Fibroblast of lung (primary cell): ENCODE measurements at places on chromosomes 3 and 15. TPM values are rescaled to one million over a fixed set of nuclear protein-coding genes. Genes with fewer than 3 reads are reported as not detected.

NIT2 gene
- 10.3 and 13.4 TPM in 2 replicates for total RNA-seq

- H3K27ac ChIP-seq, result no peak overlapping the region
- H3K4me1 ChIP-seq, result peaks cover 12% of the 10 kb centered on the region
- DNase-seq, result peak; percentile 92
- H3K4me3 ChIP-seq, result no peak overlapping the region
Measured at GRCh38 chr3:177830411-177830849, 633.1 kb upstream of the TBL1XR1 start.

SACM1L gene
- total RNA-seq, result 30.0 and 41.8 TPM in 2 replicates

DNA sequence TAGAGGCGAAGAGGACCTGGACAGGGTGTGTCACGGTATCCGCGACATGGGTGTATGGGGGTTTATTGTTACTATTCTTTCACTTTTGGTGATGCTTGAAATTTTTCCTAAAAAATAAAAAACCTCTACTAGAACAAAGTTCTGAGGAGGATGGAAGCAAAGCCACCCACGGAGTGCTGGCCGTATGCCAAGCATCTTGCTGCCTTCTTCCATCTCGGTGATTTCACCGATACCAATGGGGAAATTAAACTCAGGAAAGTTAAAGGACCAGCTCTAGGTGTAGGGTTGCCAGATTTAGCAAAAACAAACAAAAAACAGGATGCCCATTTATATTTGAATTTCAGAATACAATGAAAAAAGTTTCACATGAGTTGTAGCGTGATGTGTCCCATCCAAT, 33.9 kb downstream of the SMAD6 start:
- no peaks in the 10 kb centered on the region for H3K36me3 ChIP-seq
- H3K27ac ChIP-seq, result no peak overlapping the region
- no peak overlapping the region for H3K4me3 ChIP-seq

GRM7 gene
- total RNA-seq, result 0.26 TPM in 1 of 2 replicates, not detected in the other

- H3K36me3 ChIP-seq, result no peaks in the 10 kb centered on the region
- peak; percentile 25 for DNase-seq
- no peak overlapping the region for H3K4me3 ChIP-seq
- H3K27me3 ChIP-seq, result no peaks in the 10 kb centered on the region
- no peak overlapping the region for H3K27ac ChIP-seq
Measured at GRCh38 chr15:89863918-89864317, 29.9 kb downstream of the AP3S2 start.

CRABP1 gene
- not detected in 2 replicates for total RNA-seq

- DNase-seq, result peak; percentile 27
- H3K27ac ChIP-seq, result no peak overlapping the region
- peak overlapping the region; percentile 53 for H3K4me3 ChIP-seq
- H3K4me1 ChIP-seq, result no peaks in the 10 kb centered on the region
Measured at GRCh38 chr3:28575746-28576613, 227.4 kb upstream of the AZI2 start.

TMEM207 gene
- not detected in 2 replicates for total RNA-seq

PSTPIP1 gene
- 0.77 and 1.5 TPM in 2 replicates for total RNA-seq

RAB6B gene
- total RNA-seq, result 0.51 and 0.83 TPM in 2 replicates

DNA sequence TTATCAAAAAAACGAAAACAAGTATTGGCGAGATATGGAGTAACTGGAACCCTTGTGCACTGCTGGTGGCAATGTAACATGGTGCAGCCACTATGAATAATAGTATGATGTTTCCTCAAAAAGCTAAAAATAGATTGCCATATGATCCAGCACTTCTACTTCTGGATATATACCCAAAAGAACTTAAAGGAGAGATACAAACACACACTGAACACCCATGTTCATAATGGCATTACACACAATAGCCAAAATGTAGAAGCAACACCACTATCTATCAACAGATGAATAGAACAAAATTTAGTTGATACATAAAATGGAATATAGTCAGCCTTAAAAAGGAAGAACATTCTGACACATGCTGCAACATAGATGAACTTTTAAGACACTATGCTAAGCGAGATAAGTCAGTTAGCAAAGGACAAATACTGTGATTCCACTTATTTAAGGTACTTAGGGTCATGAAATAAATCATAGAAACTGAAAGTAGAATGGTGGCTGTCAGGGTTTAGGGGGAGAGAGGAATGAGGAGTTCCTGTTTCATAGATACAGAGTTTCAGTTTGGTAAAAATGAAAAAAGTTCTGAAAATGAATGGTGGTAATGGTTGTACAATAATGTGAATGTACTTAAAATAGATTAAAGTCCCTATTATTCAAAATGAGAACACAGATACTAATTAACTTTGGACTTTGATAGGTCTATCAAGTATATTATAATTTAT, 59.4 kb upstream of the IMPG2 start:
- no peaks in the 10 kb centered on the region for H3K36me3 ChIP-seq
- no peaks in the 10 kb centered on the region for H3K4me1 ChIP-seq
- H3K27me3 ChIP-seq, result no peaks in the 10 kb centered on the region
- no peak overlapping the region for H3K27ac ChIP-seq
- no peak overlapping the region for H3K4me3 ChIP-seq

GRCh38 chr15:57224664-57225063, 151.6 kb upstream of the CGNL1 start:
- H3K27me3 ChIP-seq, result no peaks in the 10 kb centered on the region
- H3K4me3 ChIP-seq, result peak overlapping the region; percentile 15
- H3K27ac ChIP-seq, result peak overlapping the region; percentile 20
- peak; percentile 19 for DNase-seq
- no peaks in the 10 kb centered on the region for H3K36me3 ChIP-seq

AMIGO3 gene
- total RNA-seq, result under 0.01 and 0.33 TPM in 2 replicates

CAV3 gene
- not detected in 2 replicates for total RNA-seq

DNA sequence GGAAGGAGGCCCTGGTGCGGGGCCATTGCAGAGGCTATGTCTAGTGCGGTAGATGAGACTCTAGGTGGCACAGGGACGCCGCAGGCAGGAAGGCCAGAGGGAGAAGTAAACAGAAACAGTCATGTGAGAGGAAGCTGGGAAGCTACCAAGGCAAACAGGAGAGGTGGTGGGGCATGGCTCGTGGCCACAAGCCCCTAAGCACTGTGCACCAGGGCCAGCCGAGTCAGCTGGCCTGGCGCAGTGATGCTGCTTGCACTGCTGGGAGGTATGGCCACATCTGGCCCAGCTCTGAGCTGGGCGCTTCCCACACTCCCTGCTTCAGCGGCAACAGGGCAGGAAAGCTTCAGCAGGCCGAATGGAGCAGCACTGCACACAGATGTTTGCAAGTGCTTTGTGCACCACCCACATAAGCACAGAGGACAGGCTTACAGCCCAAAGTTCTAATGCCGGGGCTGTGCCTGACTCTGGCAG, 76.6 kb downstream of the SRGAP3 start:
- H3K4me1 ChIP-seq, result no peaks in the 10 kb centered on the region
- H3K36me3 ChIP-seq, result no peaks in the 10 kb centered on the region
- no peak overlapping the region for H3K4me3 ChIP-seq

DNA sequence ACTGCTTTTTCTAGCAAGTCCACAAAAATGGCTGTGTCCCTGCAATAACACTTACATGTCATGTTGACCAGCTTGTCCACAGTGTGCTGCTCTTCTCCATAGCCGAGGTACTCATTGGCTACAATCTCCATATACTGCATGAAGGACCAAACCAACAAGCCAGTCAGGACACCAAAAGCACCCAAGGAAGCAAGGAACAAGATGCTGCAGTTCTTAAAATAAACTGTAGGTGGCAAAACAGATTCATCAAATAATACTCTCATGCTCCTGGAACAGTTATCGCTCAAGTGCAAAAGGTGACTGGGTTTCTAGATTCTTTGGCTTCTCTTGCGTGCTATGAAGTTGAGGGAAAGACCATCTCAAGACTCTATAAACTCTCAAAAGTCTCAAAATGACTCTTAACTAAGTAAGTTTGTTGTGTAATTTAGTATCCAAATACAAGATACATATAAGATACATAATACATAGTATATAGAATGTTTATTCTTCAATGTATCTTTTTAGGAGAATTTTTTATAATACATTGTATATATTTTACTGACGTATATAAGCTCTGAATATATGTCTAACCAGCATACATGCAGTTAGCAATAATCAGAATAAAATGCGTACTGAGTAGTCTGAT, 57.0 kb downstream of the NEK10 start:
- no peak overlapping the region for H3K4me3 ChIP-seq
- no peaks in the 10 kb centered on the region for H3K27me3 ChIP-seq
- H3K4me1 ChIP-seq, result peaks cover 7% of the 10 kb centered on the region
- H3K27ac ChIP-seq, result peak overlapping the region; percentile 45
- H3K36me3 ChIP-seq, result no peaks in the 10 kb centered on the region

C2CD4A gene
- not detected in 2 replicates for total RNA-seq

- H3K36me3 ChIP-seq, result no peaks in the 10 kb centered on the region
- no peak overlapping the region for H3K4me3 ChIP-seq
- peaks cover 7% of the 10 kb centered on the region for H3K4me1 ChIP-seq
- no peaks in the 10 kb centered on the region for H3K27me3 ChIP-seq
- H3K27ac ChIP-seq, result no peak overlapping the region
- DNase-seq, result peak; percentile 44
Measured at GRCh38 chr3:31103623-31104180, 209.2 kb upstream of the GADL1 start.

- H3K4me3 ChIP-seq, result no peak overlapping the region
- no peak for DNase-seq
- H3K4me1 ChIP-seq, result no peaks in the 10 kb centered on the region
- H3K27me3 ChIP-seq, result no peaks in the 10 kb centered on the region
- no peaks in the 10 kb centered on the region for H3K36me3 ChIP-seq
- no peak overlapping the region for H3K27ac ChIP-seq
Measured at GRCh38 chr3:101319531-101319930, 844 bp downstream of the IMPG2 start.

LRRC57 gene
- total RNA-seq, result 10.3 and 13.9 TPM in 2 replicates

DNA sequence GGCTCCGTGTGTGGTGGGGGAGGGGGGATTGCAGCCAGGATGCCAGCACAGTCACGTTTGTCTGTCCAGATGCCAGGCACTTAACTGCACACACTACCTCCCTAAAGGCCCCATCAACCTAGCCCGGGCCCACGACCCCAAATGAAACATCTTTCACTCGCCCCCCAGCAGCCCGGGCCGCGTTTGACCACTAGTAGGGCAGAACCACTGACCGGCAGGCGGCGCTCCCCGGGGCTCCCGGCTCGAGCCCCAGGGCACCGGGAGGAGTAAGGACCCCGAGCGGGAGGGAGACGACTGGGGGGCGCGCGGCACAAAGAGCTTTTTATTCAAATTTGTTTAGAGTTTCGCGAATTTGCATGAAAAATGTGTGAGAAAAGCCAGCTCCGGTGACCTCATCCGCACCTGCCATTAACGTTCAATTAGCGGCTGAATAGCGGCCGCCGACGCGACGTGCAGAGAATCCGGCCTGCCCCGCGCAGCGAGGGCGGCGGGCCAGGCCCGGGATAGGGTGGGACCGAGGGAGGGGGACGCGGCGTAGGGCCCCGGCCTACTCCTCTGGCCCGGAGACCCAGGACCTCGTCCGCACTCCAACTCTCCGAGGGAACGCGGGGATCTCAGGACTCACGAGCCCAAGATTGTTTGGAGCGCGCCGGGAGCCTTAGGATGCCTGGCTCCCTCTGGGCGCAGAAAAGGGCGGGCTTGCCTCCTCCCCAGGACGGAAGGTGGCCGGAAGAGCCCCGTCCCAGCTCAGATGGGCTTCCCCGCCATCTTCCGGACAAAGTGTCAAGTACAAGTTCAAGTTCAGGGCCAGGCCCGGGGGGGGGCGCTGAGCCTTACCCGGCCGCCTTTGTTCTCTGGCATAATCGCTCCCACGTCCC, 64.9 kb upstream of the POLG start:
- H3K36me3 ChIP-seq, result no peaks in the 10 kb centered on the region
- H3K4me3 ChIP-seq, result no peak overlapping the region
- peak; percentile 11 for DNase-seq
- H3K4me1 ChIP-seq, result peaks cover 2% of the 10 kb centered on the region

CAMK2N2 gene
- total RNA-seq, result under 0.01 TPM in 1 of 2 replicates, not detected in the other

ECE2 gene
- not detected in 2 replicates for total RNA-seq

DNA sequence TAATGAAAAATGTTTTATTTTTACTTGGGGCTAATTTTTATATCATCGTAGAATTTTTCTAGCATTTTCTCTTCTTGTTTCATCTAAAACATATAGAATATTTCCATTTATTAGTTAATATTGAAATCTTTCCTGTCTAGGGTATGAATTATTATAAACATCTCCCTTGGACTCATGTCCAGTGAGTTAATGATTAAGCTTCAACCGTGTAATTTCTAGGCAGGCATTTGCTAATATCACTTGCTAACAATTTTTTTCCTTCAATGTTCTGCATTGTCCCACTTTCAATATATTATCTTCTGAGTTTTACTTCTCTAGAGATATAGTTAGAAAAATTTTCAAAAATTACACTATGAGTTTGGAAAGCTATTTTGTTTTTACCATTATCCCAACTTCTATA, 1371.6 kb upstream of the EPHA6 start:
- H3K4me1 ChIP-seq, result no peaks in the 10 kb centered on the region
- H3K4me3 ChIP-seq, result no peak overlapping the region
- no peak for DNase-seq
- H3K27ac ChIP-seq, result no peak overlapping the region
- H3K27me3 ChIP-seq, result no peaks in the 10 kb centered on the region

DNA sequence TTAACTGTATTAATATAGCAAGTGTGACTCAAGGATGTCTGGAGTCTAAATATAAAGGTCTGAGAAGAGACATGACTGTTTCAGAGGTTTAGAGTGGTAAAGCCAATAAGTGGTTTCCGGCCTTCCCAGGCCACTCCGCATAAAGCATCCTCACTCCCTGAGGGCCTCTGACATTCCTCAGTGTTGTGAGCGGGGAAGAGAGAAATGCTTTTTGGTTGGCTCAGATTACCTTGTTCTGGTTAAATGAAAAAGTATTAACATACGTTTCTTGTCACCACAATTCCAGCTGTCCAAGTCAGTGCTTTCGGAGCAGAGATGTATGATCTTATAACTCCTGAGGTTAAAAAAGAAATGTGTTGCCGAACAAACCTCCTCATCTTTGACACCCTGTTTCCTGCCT, 103.8 kb downstream of the RBMS3 start:
- H3K36me3 ChIP-seq, result no peaks in the 10 kb centered on the region
- H3K4me1 ChIP-seq, result no peaks in the 10 kb centered on the region
- peak overlapping the region; percentile 31 for H3K27ac ChIP-seq
- peak; percentile 91 for DNase-seq
- H3K4me3 ChIP-seq, result no peak overlapping the region

DNA sequence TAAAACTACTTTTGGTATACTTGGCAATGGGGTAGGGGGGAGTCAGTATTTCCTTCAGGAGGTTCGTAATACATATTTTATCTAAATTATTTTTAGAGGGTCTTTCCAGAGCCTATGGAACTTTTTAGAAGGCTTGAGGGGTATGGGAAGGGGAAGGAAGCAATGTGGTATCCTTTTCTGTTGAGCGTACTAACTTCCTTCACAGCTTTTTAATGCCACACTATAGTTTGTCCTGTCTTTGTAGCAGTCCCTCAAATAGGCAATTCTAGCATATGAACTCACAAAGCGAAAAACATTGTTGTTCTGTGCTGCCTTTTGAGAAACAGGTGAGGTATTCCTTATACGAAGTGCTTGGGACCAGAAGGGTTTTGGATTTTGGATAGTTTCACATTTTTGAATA, 22.3 kb upstream of the P2RY13 start:
- H3K36me3 ChIP-seq, result no peaks in the 10 kb centered on the region
- H3K4me1 ChIP-seq, result no peaks in the 10 kb centered on the region
- no peak for DNase-seq
- no peak overlapping the region for H3K27ac ChIP-seq
- H3K27me3 ChIP-seq, result no peaks in the 10 kb centered on the region

ZPLD1 gene
- 0.17 TPM in 1 of 2 replicates, not detected in the other for total RNA-seq
